AG08396 (cell line): ENCODE measurements at places on chromosomes 16 and 17.
A peak's percentile ranks its signal among the peaks of the same experiment; 100 is the strongest.

GRCh38 chr16:12440228-12440530, 363.5 kb downstream of the CPPED1 start:
- peak; percentile 26 for DNase-seq

DNA sequence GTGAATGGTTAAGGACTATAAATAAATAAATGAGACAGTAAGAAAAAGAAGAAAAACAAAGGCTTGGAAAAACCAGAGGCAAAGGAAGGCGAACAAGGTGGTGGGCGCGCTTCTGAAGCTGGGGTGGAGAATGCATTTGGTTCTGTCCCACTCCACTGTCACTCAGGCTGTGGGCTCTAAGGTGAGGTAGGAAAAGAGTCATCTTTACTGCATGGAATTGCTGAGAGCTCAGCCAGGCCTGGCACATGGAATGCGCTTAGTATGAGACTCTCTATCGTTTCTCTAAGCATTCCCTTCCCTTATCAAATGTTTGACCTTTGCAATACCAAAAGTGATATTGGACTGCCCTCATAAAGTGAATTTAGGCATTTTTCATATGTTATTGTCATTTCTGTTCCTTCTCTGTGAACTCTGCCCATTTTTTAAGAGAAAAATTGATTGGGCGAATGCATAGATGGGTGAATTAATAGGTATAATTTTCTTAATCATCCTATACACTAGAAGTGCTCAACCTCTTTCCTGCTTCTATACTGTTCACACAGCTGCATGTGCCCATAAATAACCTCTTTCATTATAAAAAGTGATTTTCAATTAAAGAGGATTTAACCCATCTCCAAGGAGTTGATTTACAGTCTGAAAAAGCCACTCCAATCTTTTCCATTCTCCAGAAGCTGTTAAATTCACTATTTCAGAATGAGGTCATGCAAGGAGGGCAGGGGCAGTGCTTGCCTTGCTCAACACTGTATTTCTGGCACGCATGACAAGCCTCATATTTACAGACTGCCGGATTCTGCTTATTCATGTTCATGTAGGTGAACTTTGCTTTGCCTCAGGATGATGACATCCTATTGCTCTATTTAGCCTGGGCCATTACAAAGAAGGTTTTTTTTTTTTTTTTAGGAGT, 87.7 kb downstream of the MYH10 start:
- peak; percentile 78 for DNase-seq

GRCh38 chr17:1190751-1191331, 11.1 kb upstream of the ABR start:
- no peak for DNase-seq

GRCh38 chr16:89177501-89177900, 6.0 kb downstream of the CDH15 start:
- DNase-seq = no peak

DNA sequence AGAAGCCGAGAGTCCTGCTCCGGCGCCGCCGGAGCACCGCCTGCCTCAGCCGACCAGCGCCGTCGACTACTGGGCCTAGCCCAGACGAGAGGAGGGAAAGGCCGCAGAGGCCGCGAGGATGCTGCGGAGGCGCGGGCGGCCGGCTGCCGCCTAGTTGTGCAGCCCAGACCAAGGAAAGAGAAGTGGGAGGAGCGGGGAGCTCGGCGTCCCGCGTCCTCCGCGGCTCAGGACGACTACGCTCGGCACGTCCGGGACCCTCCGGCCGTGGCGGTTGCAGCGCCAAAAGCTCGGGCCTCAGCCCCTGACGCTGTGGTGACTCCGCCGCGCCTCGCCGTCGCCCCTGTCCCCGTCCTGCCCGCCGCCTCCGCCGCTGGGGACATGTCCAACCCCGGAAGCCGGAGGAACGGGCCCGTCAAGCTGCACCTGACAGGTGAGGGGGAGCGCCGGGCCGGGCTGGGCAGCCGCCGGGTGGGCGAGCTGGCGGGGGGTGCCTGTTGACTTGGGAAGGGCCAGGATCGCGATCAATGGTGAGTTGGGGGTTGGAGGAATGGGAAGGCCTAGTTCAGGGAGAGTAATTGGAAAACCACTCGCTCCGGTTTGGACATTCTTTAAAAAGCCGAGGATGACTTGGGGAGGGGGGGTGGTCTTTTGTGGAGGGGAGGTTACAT, 37.7 kb downstream of the RNF135 start:
- peak; percentile 69 for DNase-seq

GRCh38 chr17:58032691-58033415, 25.8 kb upstream of the SRSF1 start:
- DNase-seq = no peak

- peak; percentile 99 for DNase-seq
Observed at GRCh38 chr16:75265911-75266701, 14.7 kb upstream of the BCAR1 start.

- DNase-seq = no peak
Observed at GRCh38 chr17:29162909-29163341, 17.3 kb downstream of the MYO18A start.

DNA sequence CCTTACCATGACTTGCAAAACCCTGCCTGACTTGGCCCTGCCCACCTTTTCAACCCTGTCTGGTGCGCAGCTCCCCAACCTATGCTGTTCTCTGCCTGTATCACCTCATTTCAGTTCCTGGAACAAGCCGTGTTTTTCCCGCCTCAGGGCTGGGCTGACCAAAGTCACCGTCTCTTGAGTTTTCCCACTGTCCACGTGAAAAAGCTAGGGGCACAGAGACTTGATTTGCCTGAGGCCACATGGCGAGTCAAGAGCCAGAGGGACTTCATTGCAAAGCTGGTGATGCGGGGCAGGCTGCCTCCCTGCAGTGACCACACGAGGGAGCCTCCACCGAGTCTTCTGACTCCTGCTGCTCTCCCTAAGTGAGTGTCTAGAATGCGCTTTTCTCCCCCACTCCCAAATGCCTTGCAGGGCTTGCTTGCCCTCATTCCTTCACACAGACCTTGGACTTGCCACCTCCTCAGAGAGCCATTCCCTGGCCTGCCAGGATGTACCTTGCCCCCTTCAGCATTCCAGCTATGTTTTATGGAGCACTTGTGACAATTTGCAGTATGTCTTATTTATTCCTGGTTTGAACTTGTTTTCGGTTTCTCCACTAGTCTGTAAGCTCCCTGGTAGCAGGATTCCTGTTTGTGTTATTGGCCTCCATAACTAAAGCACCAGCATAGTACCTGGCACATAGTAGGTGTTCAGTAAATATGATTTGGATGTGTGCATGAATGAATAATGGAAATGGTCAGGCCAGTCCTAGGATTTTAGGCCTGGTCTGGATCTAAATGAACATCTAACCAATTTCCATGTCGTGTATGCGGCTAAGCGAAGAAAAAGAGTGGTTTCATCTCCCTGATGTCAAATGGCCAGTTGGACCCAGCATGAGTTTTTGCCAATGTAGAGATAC, 252.3 kb downstream of the SNX29 start:
- DNase-seq = peak; percentile 50

- no peak for DNase-seq
Observed at GRCh38 chr16:4380119-4381063, 8.7 kb downstream of the VASN start.

- DNase-seq = no peak
Observed at GRCh38 chr17:77571155-77571981, 387.1 kb upstream of the TNRC6C start.
